ENCODE measurements at places on chromosomes 6 and 20.

DNA sequence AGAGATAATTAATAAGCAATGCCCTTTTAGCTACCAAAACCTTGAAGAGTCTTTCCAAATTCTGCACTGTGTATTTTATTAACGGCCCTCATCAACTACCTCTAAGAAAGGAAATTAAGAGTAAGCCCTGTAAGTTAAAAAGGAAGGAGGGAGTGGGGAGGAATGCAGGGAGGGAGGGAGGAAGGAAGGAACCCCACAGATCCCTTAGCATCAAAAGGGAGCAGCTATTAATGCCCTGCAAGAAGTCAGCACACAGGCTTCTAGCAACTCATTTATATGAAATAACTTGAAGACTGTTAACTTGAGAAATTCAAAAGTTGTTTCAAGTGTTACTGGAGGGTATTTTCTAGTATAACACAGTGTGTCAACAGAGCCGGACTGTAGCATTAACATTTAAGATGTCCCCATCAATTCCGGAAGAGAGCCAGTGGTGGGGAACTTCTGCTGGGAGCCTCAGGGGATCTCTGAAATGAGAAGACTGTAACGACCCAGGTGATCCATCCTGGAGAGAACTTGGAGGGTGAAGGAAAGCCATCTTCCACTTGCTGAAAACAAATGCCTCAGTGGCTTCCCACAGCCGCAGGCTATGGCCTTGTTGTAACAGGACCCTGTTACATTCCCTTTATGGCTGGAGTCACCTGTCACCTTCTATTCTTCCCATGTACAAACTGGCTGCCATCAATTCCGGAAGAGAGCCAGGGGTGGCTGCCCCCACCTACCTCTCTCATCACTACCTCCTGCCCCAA, 33.2 kb downstream of the SLC22A23 start:
- DNase-seq = no peak

DNA sequence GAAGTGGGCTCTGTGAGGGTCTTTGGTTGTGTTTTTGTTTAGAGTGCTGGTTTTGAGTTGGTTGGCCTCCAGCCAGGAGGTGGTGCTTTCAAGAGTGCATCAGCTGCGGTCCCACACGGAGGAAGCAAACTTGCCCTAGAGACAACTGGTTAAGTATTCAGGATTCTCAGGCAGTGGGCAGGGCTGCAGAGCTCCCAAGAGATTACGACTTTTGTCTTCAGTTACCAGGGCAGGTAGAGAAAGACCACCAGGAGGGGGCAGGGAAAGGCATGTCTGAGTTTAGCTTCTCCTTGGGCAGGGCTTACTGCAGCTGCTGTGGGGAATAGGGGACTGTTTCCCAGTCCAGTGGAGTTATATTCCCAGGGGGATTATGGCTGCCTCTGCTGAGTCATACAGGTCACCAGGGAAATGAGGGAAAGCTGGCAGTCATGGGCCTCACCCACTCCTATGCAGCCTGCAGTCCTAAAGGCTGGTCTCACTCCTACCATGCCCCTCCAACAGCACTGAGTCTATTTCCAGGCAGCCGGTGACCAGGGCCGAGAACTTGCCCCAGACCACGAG, 64.3 kb downstream of the TTI1 start:
- no peak for DNase-seq

GRCh38 chr20:22825076-22825475, 210.0 kb upstream of the SSTR4 start:
- DNase-seq = no peak

DNA sequence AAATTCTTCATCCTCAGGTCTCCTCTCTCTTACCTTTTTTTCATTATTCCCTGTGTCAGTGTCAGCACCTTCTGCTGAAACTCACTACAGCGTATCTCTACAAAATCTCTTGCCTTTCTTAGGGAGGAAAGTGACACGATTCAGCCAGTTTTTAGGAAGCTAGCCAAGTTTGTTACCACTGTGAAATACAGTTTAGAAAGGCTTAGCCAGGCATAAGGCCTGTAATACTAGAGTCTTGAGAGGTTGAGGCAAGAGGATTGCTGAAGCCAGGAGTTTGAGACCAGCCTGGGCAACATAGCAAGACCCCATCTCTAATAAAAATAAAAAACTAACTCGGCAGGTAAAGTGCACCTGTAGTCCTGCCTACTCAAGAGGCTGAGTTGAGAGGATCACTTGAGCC, 16.7 kb downstream of the TAB2 start:
- DNase-seq = no peak

DNA sequence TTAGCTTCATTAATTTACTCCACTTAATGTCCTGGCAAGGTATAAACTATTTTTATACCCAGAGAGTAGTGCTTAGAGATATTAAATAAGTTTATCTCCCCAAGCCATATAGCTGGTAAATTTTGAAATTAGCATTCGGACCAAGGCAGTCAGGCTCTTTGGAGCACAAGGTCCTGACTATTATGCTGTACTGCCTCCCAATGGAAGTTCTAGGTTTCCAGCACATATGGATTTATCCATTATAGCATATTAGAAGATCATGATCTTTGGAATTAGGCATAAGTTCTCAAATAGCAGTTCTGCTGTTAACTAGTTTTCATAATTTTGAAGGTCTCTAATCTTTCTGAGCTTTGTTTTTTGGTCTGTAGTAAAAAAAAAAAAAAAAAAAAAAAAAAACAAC, 835.3 kb upstream of the EPHA7 start:
- no peak for DNase-seq

DNA sequence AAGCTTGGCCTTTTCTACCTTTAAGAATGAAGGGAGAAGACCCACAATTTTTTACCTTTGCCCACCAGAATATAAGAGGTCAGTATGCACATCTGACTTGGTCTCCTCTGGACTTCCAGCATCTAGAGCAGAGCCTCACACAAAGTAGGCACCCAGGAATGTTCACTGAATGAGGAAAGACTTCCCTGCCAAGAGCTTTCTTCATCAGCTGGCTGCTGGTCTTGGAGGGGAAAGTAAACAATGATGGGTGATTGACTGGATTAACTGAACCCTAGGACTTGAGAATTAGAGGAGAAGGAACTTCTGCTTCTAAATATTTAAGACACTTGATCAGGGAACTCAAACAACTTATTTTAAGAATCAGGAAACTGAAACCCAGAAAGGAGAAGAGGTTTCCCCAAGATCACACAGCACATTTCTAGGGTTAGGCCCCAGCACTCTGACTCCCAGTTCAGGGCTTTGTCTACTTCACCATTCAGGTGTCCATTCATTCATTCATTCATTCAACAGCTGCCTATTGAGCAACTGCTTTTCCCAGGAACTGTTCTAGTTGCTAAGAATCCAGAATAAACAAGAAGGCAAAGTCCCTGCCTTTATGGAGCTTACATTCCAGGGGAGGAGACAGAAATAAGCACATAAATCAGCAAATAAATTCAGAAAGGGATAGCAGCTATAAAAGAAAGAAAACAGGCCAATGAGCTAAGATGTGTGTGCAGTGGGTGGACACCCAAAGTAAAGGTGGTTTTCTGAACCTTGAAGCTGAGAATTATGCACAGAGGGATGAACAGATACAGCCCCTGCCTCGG, 216.9 kb upstream of the LRFN2 start:
- no peak for DNase-seq

DNA sequence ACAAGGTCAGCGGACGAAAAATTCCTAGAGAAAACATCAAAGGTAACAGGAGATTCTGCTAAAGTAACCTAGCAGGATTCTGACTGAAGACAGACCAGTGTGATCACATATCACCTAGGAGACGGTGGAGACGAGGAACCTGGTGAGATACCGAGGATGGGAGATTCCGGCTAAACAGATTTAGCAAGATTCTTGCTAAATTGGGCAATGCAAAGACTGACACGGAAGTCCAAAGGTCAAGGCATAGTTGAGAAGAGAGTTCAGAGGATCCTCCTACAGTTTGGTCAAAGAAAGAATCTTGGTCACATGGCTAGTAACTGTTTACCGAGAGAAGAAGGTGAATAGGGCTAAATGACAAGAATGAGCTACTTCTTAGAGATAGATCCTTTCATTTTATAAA, 61.1 kb downstream of the TMEM170B start:
- no peak for DNase-seq

- DNase-seq = no peak
Observed at GRCh38 chr6:148599967-148600426, 146.8 kb upstream of the UST start.

All from activated CD4-positive, alpha-beta T cell treated with anti-CD3 and anti-CD28 coated beads, Interleukin-2, amount 50 U/mL, for 48 hours (primary cell).